ENCODE measurements at places on chromosomes 5 and 9. TPM values are rescaled to one million over a fixed set of nuclear protein-coding genes. Genes with fewer than 3 reads are reported as not detected.

TSLP gene
- 0.09 TPM for total RNA-seq

IL13 gene
- not detected for total RNA-seq

ASTN2 gene
- 4.0 TPM for total RNA-seq

LCN12 gene
- total RNA-seq = not detected

NREP gene
- 51.6 TPM for total RNA-seq

RASEF gene
- total RNA-seq = 0.09 TPM

EQTN gene
- total RNA-seq = not detected

PCDHGA8 gene
- 1.3 TPM for total RNA-seq

SHISAL2B gene
- total RNA-seq = not detected

HACD4 gene
- 0.56 TPM for total RNA-seq
